CD8-positive, alpha-beta T cell (primary cell): ENCODE measurements at places on chromosomes 6 and 20.

- DNase-seq, result no peak
Observed at GRCh38 chr20:44745598-44746366, at the start of gene KCNK15. Gene KCNK15 (plus strand): TSS chr20:44745865. CDS start chr20:44745911, 46 bp downstream.

DNA sequence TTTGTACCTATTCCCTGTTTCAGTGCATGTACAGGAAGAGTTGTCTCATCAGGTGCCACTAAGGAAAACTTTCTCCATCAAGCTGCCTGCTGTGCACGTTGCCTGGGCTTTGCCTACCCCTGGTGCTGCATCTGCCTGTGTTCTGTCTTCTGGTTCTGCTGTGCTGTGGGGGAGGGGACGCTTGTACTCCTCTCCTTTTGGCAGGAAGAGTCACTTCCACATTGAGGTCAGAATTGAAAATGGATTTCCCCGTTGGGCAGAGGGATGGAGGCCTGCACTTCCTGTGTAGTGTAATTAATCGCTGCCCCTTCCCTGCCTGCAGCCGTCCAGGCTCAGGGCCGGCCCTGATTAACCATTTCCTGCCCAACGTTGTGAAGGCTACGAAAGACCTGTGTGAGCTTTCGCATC is 153.3 kb downstream of the SCML4 start:
- DNase-seq, result no peak

- DNase-seq, result no peak
Observed at GRCh38 chr6:125961117-125961516, 4.5 kb downstream of the HINT3 start.

GRCh38 chr6:27865850-27866356 is 46.3 kb downstream of the OR2B2 start:
- no peak for DNase-seq

- no peak for DNase-seq
Observed at GRCh38 chr20:3539311-3540107, 68.7 kb downstream of the ATRN start.

DNA sequence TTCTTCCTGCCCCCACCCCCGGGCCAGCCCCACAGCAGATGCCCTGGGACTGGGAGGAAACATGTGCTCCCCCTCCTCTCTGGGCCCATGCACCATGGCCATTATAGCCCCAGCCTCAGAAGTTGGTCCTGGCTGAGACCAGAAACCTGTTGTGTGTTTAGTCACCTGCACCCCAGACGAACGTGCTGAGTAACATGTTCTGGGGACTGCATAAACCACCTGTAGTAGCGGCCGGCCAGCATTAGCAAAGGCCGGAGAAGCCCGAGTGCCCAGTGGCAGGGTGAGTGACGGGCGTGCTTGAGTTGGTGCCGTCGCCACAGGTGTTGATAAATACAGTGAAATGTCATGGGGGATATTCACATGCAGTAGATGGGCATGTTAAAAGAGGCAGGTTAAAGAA is 73.9 kb downstream of the TCP11 start:
- no peak for DNase-seq

GRCh38 chr6:3806169-3806922 is 42.8 kb upstream of the FAM50B start:
- DNase-seq, result no peak

- DNase-seq, result no peak
Observed at GRCh38 chr6:41697861-41698781, 37.3 kb downstream of the TFEB start.

DNA sequence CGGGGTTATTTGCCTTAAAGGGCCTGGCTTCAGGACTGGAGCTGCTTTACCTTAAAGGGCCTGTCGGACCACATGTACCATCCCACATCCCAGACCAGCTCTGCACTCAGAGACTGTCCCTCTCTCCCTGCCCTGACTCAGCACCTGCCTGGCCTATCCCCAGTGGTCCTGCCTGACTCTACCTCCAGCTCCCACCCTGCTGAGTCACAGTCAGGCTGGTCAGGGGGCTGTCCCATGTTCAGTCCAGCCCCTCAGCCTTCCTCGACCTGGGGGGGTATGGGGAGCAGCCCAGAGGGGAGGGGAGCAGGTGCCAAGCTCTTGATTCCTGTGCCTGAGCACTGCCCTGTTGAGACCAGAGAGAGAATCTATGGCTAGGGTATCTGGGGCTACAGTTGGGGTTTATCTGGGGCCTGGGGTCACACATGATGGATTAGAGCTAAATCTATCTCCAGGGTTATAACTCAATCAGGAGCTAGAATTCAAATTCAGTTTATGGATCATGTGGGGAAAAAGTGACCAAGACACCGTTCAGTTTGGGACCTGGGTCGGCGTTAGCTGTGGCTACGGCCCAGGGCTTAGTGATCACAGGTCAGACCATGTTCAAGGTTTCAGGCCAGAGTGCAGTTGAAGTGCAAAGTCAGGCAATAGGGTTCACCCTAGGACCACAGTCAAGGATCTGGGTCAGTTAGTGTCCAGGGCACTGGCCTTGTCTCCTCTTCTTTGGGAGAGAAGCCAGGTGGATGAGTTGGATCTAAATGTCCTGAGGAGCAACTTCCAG is 9.4 kb upstream of the TRIB3 start:
- DNase-seq, result no peak

DNA sequence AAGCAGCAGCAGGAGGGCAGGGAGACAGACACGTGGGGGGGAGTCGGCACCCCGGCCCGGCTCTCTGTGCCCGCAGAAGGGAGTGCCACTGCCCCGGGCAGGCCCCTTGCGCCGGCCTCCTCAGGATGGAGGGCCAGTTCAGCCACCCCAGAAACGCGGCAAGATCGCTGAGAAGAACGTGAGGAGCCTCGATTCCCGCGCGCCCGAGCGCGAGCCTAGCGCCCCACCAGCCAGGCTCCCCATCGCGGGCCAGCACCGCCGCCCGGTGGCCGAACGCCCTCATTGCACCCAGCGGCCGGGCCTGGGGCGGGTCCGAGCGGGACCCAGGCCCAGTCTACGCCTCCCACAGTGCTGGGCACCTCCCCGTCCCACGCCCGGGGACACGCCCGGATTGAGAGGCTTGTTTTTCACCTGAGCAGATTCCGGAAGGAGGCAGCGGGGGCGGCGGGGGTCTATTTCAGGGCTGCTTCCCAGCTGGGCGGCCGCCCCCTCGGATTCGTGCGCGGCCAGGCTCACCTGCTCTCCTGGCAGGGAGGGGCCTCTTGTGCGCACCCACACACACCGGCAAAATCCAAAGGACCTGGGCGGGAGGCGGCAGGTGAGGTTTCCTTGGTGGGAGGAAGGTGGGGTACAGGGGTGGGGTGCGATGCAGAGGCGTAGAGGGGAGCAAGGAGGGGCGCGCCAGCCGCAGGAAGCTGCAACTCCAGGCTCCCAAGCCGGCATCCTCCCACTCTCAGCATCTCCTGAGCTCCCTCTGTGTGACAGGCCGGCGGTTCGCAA is 9.0 kb upstream of the GRM4 start:
- DNase-seq, result peak; percentile 71

- no peak for DNase-seq
Observed at GRCh38 chr6:111175109-111175508, 87.8 kb downstream of the SLC16A10 start.

DNA sequence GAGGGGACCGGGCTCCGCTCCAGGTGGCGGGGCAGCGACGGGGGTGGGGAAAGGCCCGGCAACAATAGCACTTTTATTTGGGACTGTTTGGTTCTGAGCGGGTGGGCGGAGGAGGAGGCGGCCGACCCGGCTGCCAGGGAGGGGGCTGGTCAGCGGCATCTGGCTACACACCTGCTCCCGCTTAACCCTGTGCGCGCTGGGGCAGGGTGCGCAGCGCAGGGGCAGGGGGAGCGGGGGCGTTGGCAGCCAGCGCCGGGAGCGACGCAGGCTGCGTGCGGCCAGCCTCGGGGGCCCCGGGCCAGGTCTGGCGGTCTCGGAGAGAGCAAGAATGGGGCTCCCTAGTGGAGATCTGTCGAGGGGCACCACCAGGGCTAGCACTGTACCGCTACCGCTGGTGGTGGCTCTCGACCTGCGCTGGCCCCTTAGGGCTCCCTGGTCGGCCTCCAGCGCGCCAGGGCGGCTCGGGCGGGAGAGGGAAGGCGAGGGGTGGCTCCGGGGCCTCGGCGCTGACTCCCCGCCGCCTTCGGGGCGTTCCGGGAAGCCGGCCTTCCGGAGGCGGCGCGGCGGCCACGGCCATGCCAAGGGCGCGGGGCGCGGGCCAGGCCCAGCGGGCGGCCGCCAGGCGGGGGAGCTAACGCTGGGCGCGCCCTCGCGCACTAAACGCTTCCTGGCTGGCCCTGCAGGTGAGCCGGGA is 92.4 kb downstream of the NCR2 start:
- DNase-seq, result no peak

DNA sequence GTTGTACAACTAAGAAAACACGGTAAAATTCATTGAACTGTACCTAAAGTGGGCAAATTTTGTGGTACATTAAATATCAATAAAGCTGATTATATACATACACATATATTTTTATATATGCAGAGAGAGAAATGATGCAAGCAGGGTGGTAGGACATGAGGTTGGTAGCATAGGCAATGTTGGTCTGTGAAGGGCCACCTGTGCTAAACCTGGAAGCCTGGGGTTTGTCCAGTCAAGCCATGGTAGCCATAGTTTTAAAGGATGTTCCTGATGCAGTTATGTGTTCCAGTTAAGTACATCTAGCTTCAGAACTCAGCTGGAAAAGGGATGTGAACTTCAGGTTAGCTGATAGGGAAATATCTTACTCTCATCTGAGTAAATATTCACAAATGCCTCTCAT is 60.1 kb downstream of the TRIM38 start:
- DNase-seq, result no peak

DNA sequence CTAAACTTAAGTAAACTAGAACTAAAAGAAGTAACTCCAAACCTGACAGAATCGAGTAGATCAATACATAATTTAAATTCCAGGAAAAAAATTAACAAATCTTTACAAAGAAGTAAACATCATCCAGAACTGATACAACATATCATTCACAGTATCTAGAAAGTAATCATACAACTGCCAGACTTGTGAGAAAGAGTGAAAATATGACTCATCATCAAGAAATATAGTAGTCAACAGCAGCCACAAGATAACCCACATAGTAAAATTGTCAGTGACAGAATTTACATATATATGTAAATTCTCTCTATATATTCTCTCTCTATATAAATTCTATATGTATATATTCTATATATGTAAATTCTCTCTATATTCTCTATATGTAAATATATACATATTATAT is 242.8 kb upstream of the RGS17 start:
- DNase-seq, result no peak
